ENCODE measurements at places on chromosomes 2 and 18.

GRCh38 chr18:46158499-46158898 is 54.3 kb downstream of the HAUS1 start:
- DNase-seq: no peak

- no peak for DNase-seq
Observed at GRCh38 chr2:68124321-68124720, 33.4 kb upstream of the PNO1 start.

DNA sequence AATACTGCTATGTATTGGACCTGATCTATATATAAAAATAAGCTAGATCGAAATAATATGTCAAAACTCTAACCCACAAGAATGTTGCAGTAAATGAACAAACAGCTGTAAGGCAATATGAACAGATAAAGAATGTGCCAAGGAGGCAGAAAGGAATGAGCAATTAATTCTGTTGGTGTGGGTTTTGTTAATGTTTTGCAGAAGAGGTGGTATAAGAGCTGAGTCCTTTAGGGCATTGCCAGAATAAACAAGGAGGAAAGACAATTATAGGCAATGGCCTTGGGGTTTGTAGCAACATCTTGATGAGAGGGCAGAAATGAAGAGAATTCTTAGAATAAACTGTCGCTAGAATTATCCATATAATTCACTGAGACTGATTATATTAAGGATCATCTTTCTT is 240.9 kb upstream of the GULP1 start:
- no peak for DNase-seq

GRCh38 chr2:72367530-72368225 is 220.0 kb upstream of the CYP26B1 start:
- peak; percentile 68 for DNase-seq

DNA sequence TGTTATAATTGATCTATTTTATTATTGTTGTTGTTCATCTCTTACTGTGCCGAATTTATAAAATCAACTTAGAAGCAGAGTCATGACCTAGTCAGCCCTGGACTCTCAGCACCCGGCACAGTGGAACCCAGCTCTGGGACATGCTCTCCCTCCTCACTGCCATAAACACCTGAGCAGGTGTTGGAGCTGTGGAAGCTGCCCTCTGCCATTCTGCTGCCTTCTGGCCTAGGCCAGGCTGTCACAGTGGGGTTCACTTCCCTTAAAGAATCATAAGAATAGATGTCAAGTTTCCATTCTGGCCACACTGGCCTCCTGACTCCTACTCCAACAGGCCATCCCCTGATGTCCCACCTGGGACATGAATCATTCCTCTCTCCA is 192.2 kb downstream of the ZFP36L2 start:
- DNase-seq: no peak

DNA sequence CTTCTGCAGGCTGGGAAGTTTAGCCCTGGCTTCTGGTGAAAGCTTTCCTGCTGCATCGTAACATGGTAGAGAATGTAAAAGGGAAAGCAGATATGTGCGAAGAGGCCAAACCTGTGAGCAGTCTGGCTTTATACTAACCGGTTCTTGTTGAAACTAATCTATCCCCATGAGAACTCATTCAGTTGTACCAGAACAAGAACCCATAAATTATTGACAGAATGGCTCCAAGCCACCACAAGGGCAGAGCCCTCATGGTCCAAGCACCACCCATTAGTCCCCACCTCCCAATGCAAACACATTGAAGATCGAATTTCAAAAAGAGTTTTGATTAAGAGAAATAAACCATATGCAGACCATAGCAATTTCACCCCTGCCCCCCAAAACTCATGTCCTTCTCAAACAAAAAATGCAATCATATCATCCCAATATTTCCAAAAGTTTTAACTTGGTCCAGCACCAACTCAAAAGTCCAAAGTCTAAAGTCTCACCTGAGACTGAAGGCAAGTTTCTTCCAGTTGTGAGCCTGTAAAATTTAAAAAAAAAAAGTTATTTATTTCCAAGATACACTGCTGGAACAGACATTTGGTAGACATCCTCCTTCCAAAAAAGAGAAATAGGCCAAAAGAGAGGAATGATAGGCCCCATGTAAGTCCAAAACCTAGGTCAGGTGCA is 318.9 kb downstream of the CNTNAP5 start:
- no peak for DNase-seq

DNA sequence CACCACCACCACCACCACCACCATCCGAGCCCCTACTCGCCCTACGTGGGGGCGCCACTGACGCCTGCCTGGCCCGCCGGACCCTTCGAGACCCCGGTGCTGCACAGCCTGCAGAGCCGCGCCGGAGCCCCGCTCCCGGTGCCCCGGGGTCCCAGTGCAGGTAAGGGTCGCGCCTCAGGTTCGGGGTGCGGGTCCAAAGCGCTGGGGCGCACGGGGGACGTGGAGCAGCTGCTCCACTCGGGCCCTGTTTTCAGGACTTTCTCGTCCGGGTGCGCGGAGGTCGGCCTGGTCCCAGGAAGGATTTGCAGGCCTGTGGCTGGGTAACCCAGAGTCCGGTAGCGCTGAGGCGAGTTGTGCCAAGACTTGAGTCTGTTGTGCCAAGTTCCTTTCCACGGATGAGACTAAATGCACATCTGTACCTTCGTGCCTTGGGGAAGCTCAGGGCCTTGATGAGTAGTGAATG is 2.8 kb downstream of the GATA6 start:
- no peak for DNase-seq

DNA sequence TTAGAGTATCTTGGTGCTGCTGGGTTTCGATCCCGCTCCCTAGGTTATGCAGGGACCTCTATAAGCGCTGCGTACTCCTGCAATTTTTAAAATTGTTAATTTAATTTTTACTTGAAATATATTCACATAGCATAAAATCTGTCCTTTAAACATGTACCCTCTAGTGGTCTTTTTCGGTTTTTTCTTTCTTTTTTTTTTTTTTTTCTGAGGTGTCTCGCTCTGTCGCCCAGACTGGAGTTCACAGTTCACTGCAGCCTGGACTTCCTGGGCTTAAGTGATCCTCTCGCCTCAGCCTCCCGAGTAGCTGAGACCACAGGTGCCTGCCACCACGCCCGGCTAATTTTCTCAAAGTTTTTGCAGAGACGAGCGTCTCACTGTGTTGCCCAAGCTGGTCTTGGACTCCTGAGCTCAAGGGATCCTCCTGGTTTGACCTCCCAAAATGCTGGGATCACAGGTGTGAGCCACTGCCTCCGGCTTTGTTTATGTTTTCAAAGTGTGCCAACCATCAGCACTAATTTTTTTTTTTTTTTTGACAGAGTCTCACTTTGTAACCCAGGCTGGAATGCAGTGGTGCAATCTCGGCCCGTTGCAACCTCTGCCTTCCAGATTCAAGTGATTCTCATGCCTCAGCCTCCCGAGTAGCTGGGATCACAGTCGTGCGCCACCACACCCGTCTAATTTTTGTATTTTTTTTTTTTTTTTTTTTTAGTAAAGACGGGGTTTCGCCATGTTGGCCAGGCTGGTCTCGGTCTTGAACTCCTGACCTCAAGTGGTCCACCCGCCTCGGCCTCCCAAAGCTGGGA is 585 bp upstream of the MOB1A start:
- DNase-seq: no peak
